RPMI7951 (cell line): ENCODE measurements at places on chromosomes 2 and 18. TPM values are rescaled to one million over a fixed set of nuclear protein-coding genes. Genes with fewer than 3 reads are reported as not detected.
A peak's percentile ranks its signal among the peaks of the same experiment; 100 is the strongest.

Gene MEP1B
- total RNA-seq, result not detected in 2 replicates

Gene HS6ST1
- 2.9 and 4.6 TPM in 2 replicates for total RNA-seq

GRCh38 chr18:3852321-3852720 lies 402.3 kb downstream of the TGIF1 start:
- DNase-seq, result no peak

- peak; percentile 37 for DNase-seq
Measured at GRCh38 chr2:129877795-129878775, 101.4 kb upstream of the RAB6C start.

GRCh38 chr2:43906448-43907109 lies 67.8 kb downstream of the ABCG8 start:
- DNase-seq, result no peak

GRCh38 chr2:232203166-232203891 lies 175.2 kb upstream of the ALPP start:
- DNase-seq, result no peak

DNA sequence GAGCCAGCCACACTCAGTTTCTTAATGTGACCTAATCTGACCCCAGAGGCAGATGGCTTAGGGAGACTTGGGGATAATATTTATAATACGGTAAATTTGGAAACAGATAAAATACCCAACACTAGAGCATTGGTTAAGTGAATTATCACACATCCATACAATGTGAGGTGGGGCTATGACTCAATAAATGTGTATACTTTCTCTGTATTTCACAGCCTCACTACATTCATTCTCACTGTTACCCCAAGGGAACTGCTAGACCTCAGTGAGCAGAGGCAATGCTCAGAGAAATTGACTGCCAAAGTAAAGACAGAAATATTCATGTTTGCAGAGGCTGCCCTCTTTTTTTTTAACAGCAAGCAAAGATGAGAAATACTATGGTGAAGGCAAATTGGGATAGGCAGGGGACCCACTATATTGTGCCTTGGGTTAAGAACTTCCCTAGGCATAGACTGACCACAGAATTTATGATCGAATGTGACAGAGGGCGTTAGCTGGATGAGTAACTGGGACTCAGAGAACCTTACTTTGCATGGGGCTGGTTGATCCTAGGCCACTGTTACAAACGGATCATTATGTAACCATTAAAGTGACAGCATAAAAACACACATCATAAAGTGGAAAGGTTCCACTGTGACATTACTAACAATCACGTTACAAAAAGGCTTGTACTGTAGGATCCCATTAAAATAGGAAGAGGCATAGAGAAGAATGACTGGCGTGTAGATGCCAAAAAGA lies 246.0 kb upstream of the LYPD1 start:
- DNase-seq, result no peak
